ENCODE measurements at places on chromosomes 4 and X.

DNA sequence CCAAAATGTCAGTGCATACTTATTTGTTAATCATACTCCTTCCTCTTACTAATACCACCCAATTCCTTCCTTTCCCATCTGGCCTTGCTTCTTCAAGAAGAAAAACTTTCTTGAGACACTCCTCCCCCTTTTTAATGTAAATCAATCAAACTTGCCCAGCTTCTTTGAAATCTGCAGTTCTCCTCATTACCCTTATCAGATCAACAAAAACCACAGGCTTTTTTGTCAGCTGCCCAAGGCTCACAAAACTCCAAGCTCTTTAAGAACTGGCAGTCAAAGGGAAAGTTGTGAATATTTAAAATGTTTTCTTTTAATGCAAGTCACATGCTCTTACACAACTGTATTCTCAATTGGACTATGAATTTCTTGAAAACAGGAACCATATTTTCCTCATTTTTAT, 11.3 kb upstream of the MYOZ2 start:
- DNase-seq = no peak

GRCh38 chrX:123277347-123277746, 93.3 kb downstream of the GRIA3 start:
- no peak for DNase-seq

GRCh38 chrX:86171366-86171765, 23.1 kb downstream of the DACH2 start:
- DNase-seq = no peak

GRCh38 chr4:18756671-18757070, 735.1 kb upstream of the LCORL start:
- no peak for DNase-seq
